ENCODE measurements at places on chromosomes 2 and 18.

DNA sequence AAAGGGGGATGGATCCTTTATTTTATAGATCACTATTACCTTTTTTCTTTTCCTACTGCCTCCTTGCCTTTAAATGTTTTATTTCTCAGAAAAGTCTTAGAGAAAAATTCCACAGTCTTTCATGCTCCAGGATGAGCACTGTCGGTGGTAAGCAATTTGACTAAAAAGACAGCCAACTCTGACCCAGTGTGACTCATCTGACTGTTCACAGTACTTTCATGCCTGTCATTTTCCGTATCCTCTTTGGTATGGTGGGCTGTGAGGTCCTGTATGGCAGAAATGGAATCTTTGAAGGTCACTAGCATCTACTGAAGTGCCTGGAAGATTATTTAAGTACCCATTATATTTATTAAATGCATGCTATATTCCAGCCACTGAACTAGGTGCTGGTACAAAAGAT lies 2.1 kb upstream of the RFTN2 start:
- peak; percentile 37 for DNase-seq

DNA sequence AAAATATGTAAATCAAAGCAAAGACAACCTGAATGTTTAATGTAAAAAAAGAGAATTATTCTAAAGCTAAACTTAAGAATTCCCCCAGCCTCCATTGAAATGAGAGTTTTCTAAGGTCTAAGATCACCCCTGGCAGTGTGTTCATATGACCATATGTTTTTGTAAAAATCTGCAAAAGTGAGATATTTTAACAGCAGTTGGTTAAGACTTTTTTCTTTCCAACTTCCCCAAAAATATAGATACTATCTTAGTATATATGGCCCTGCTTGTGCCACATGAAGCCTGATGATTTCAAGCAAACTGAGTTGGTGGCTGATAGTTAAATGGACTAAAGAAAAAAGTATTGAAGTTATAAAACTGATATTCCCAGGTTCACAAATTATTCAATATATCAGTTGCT lies 35.4 kb downstream of the ZNF804A start:
- DNase-seq = no peak

DNA sequence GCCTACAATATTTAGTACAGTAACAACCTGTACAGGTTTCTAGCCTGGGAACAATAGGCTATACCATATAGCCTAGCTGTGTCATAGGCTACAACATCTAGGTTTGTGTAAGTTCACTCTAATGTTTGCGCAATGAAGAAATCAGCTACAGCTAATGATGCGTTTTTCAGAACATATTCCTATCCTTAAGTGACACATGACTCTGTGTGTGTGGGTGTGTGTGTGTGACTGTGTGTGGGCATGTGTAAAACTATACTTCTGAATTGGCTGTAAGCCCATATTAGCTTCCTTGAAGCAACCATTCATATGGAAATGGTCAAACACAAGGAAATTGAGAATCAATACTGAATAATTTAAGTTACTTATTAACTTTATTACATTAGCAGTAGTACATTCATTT lies 120.8 kb upstream of the SULT1C3 start:
- DNase-seq = no peak

GRCh38 chr2:20524412-20525040 lies 77.7 kb downstream of the RHOB start:
- no peak for DNase-seq
